ENCODE measurements at places on chromosomes 11 and 22.

DNA sequence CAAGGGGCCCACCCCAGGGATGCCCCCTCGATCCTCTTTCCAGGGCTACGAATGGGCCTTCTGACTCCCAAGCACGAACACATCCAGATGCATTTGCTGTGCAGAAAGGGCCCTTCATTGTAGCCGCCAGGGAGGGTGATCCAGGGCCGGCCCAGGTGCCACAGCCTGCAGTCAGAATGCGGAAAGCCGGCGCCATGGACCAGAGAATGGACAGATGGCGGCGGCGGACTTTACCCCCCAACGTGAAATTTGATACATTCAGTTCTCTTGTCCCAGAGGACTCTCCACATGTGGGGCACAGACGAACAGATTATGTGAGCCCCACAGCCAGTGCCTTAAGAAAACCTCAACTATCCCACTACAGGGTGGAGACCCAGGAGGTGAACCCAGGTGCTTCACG is 87.2 kb downstream of the KIAA1671 start:
- no peak for DNase-seq

GRCh38 chr11:2945031-2945756 is 16.0 kb upstream of the PHLDA2 start:
- DNase-seq = peak; percentile 97

DNA sequence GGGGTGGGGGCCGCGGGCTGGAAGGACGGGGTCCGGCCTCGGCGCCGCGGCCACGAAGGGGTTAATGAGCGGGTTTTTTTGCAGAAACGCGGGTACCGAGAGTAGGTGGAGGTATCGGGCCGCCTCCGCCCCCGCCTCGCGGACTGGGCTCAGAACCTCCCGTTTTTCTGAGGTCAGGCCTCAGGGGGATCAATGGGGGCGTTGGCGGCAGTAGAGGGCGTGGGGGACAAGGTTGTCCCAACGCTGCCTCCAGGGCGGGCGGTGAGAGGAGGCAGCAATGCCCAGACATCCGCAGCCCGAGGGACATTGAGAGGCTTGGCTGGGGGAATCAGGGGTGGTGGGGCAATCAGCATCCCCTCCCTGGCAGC is 34.8 kb upstream of the PRODH start:
- DNase-seq = no peak

GRCh38 chr11:121445071-121445768 is 6.9 kb upstream of the SORL1 start:
- no peak for DNase-seq

GRCh38 chr11:17012712-17013547 is 1.3 kb downstream of the PLEKHA7 start:
- DNase-seq = no peak

GRCh38 chr22:32803020-32803737 is 1.7 kb downstream of the TIMP3 start:
- DNase-seq = no peak

DNA sequence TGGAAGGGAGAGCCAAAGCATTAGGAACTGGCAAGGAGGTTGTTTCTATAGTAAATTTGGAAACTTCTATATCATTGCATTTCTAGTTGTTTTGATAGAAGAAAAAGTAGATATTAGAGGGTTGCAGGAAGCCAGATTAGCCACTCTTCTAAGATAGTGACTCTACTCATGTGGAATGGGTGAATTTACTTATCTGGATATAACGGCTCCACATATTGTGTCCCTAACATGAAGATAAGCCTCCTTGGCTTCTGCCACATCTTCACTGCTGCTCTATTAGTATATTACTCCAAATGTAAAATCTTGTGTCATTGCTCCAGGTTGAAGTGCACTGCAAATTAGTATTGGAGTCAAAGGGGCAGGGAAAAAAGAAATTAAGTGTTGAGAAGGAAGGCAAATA is 283.3 kb downstream of the CASP12 start:
- no peak for DNase-seq

DNA sequence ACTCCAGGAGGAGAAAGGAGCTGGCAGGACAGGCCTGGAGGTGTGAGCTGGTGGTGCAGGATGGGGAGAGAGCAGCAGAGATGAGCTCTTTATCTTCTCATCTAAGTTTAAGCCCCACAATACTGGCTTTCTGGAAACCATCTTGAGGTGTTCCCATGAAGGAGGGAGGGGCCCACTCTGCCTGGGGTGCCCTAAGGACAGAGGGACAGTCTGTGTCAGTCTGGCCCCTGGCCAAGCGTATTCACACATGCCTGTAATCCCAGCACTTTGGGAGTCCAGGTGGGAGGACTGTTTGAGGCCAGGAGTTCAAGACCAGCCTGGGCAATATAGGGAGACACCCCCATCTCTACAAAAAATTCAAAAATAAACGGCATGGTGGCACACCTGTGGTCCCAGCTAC is 8.9 kb downstream of the SERHL2 start:
- no peak for DNase-seq

DNA sequence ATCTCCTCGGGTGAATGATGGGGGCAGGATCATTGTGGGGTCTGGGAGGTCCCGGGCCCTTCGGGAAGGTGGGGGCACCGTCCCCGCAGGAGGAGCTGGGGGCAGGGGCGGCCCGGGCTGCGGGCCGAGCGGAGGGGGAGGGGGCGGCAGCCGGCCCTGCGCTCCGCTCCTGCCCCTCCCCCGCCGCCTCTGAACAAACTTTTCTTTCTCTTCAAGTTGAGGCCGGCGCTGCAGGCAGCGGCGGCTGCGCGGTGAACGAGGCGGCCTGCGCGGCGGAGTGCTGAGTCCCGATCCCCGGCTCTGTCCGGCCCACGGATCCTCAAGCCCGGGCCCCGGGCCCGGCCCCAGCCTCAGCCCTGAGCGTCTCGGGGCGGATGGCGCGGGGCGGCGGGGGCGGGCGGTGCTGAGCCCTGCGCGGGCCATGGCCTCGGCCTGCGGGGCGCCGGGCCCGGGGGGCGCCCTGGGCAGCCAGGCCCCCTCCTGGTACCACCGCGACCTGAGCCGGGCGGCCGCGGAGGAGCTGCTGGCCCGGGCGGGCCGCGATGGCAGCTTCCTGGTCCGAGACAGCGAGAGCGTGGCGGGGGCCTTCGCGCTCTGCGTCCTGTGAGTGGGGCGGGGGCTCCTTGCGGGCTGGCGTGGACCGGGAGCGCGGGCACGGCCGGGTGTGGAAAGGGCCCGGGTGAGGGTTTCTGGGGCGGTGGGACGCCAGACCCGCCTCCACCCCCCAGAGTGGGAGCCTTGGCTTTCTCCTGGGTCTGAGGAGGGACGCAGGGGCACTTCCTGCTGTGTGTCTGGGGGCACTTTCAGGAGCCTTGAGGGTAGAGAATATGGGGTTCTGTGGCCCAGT is at the start of gene INPPL1:
INPPL1 (plus strand) TSS at position 204 of the 847 bp plus-strand sequence; CDS start at position 422, 218 bp downstream.
- no peak for DNase-seq

DNA sequence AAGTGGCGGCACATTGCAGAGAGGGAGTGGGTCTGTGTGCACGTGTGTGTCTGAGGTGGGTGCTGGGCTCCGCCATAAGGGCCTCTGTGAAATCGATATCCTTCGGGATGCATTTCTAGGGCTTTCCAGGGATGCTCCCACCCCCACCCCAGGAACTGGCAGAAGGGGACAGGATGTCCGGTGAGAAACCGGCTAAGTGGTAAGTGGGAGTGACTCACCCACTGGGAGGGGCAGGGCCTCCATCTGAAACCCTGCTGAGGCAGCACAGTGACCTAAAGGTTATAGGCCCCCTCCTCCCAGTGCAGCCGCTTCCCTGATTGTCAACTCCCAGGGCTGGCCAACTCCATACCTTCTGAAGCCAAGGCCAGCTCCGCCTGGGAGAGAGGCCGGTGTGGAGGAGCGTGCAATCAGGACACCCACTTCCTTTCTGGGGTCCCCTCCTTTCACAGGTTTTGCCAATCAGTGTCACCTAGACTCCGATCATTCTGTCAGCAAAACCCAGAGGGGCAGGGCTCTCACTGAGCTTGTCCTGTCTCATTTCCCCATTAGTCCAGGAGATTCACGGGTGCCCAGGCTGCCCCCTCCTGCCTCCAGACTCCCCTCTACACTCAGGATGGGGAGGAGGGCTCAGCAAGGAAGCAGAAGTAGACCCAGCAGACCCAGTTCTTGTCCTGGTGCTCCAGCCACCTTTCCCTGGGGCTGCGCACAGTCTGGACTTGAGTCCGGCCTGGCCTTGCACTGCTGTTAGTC is 44.5 kb downstream of the NECTIN1 start:
- DNase-seq = peak; percentile 10

DNA sequence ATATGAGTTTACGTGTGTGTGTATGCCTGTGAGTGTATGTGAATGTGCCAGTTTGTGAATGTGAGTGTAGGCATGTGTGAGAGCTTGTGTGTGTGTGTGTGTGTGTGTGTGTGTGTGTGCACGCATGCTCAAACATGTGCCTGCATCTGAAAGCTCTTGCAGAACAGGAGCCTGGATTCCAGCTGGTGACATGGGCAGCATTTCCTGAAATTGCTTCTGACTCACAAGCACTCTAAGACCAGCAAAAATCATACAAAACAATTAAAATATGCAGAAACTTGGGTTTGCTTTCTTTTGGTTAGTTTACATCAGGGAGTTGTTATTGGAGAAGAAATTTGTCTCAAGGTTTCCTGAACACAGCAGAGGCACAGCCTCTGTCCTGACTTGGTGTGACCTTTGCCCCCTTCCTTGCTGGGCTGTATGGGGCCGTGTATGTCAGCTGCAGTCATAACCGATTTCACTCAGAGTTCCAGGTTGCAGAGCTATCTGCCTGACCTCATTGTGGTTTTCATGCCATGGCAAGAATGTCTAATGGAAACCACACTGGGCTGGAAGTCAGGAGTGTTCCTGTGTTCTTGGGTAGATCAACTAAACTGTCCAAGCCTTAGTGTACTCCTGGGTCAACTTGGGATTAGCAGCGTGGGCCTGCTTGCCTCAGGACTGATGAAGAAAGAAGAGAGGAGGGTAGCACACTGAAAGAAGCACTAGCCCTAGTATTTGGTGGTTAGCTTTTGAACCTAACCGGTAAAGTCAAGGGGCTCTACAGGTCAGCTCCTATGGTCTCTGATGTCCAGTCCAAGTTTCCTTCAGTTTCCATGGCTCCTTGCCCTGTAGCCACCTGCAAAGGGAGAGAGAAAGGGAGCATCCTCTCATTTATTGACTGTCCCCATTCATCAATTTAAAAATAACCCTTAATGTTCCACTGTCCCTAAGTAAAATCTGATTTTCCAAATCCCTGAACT is 143.7 kb downstream of the SNX19 start:
- DNase-seq = peak; percentile 2

GRCh38 chr11:12013781-12014180 is 5.4 kb upstream of the DKK3 start:
- no peak for DNase-seq

- no peak for DNase-seq
Measured at GRCh38 chr11:102446606-102447005, 6.0 kb downstream of the TMEM123 start.

DNA sequence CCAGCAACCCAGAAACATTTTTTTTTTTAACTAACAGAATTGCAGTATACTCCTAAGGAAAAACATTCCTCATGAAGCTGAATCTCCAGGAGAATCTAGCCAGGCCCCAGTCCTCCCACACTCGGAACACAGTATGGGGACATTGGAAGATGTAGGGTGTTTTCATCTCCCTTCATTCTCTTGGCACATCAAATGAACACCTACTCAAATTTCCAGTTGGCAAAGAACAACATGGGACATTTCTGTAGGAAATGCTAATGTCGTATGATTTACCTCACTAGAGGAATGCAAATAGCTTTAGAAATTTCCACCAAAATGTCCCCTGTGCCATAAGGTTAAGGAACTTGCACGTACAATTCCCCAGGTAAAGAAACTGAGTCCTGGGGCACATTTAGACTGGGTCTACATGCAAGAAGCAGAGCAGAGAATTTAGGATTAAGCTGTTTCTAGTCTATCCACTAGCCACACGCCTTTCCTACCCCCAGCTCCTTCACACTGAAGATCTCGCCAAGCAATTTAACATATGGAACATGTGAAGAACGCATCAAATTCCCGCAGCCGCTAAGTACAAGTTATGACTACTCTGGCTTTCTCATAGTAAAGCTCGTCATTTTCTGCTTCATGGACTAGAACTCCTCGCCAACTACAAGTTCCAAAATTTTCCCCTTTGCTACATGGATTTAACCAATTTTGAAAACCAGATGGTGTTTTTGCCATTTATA is 2.9 kb upstream of the CADM1 start:
- DNase-seq = no peak

DNA sequence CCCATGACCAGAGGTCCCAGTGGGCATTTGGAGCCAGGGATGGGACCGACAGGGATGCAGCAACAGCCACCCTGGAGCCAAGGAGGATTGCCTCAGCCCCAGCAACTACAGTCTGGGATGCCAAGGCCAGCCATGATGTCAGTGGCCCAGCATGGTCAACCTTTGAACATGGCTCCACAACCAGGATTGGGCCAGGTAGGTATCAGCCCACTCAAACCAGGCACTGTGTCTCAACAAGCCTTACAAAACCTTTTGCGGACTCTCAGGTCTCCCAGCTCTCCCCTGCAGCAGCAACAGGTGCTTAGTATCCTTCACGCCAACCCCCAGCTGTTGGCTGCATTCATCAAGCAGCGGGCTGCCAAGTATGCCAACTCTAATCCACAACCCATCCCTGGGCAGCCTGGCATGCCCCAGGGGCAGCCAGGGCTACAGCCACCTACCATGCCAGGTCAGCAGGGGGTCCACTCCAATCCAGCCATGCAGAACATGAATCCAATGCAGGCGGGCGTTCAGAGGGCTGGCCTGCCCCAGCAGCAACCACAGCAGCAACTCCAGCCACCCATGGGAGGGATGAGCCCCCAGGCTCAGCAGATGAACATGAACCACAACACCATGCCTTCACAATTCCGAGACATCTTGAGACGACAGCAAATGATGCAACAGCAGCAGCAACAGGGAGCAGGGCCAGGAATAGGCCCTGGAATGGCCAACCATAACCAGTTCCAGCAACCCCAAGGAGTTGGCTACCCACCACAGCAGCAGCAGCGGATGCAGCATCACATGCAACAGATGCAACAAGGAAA is 27.3 kb upstream of the L3MBTL2 start:
- DNase-seq = no peak

DNA sequence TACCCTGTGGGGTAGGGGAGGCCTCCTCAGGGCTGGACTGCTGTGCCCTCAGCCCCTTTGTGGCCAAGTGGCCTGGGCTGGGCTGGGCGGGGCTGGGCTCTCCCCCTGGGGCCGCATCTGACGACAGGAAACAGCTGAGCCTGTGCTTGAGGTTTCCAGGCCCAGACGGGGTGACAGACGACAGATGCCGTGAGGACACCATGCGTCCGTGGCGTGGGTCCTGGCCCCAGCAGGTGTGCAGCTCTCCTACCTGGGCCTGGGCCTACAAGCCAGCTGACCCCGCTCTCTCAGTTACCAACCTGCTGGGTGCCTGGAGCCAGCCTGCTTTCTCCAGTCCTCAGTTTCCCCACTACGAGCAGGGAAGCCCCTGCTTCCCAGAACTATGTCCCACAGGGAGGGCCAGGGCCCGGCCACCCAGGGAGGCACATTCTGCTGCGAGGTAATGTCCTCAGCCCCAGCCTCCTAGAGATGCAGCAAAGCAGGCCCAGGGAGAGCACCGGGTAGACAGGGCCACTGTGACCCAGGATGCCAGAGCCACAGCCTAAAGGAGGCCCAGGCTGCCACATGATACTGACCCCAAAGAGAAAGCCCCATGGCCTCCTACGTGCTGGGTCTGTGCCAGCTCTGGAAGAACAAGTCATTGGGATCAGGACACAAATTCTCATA is 181.3 kb downstream of the IGLL1 start:
- DNase-seq = no peak

- DNase-seq = no peak
Measured at GRCh38 chr11:58739725-58740430, 8.1 kb upstream of the GLYAT start.
